Stimulated activated CD4-positive, alpha-beta T cell treated with anti-CD3 and anti-CD28 coated beads, Interleukin-12 subunit alpha, Interleukin-12 subunit beta, amount 100 ng/mL, for 24 hours (primary cell): ENCODE measurements at places on chromosomes 1 and 21.
A peak's percentile ranks its signal among the peaks of the same experiment; 100 is the strongest.

DNA sequence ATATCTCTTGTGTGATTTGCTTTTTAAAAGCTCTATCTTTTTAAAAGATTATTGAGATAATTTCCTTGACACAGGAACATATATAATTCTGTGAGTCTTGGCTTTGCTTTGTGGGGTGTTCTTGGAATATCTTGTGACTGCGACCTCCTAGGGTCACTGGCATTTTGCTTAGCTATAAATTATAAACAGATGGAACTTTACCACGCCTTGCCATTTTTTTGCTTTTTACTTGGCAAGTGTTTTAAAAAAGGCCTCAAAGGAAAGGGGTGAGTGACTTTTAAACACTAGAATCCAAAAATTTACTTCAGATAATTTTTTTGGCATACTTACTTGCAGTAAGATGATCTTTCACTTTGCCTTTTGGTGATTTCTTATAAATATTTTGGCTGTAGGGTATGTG is 43.6 kb downstream of the ALG6 start:
- DNase-seq: no peak

DNA sequence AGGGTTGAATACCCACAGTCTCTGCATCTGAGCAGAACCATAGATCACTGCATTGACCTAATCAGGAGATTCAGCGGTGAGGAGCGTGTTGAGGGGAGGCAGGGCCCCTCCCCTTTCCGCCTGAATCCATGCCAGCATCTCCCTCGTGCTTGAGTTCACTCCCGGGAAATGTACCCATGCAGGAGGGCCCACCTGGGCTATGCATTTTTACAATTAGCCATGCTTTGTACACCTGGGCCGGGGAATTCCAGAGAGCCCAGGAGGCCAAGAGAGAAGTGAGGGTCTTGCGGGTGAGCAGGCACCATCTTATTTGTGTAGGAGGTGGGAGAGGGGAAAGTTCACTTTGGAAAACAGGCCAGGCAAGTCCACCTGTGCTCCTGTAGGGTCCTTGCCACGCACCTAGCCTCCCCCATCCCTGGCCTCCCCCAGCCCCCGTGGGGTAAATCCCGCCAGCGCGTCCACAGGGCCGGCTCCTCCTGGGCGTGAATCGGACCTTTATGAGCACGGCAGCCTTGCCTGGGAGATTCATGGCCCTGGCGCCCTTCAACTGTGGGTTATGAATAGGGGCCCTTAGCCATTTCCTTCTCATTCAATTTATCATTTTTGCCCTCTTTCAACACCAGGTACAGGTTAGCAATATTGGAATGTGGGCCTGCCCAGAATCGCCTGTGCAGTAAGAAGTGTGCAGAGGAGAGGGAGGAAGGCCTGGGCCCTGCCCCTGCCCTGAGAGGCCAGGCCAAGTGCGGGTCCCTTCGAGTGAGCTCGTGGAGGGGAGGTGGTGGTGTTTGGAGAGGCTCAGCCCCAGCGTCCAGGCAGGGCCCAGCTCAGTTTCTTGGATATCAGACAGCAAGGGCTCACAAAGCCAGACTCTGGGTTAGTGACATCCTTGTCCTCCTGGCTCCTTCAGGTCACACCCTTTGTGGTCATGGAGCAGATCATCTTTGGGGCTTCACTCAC is 84.4 kb upstream of the ACTRT2 start:
- no peak for DNase-seq

- no peak for DNase-seq
These were observed 1.5 kb downstream of the APOBEC4 start for GRCh38 chr1:183651612-183652011.

DNA sequence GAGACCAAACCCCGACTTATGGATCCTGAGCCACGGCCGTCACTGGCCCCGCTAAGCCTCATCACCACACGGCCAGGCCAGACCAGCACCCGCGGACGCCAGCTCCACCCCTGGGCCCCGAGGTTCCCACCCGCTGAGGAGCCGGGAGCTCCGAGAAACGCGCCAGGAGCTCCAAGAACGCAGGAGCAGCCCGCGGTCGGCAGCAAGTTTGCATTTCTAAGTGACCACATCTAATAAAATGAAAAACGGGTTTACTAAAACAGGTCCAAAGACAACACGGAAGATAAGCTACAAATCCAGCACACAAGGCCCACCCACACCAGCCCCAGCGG is 8.1 kb upstream of the C1QTNF12 start:
- DNase-seq: no peak

GRCh38 chr1:200245473-200245872 is 164.4 kb downstream of the ZNF281 start:
- DNase-seq: no peak

- DNase-seq: no peak
These were observed 8.1 kb downstream of the KAZN start for GRCh38 chr1:14606632-14607031.

DNA sequence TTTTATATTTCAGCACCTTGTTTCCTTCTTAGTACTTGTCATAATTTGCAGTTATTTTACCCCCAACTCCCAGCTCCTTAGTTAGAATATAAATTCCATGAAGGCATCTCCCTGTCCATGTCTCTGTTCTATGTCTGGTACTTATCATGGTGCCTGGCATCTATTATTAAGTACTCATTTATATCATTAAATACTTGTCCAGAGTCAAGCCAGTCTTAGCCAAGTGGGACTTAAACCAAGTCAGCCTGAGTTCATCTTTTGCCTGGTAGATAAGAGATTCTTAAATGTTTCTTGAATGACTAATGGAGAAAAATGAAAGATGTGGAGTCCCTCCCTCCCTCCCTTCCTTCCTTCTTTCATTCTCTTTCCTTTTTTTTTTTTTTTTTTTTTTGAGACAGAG is 9.4 kb downstream of the SLC25A44 start:
- no peak for DNase-seq

GRCh38 chr1:3612123-3612522 is 815 bp upstream of the MEGF6 start:
- no peak for DNase-seq

- peak; percentile 38 for DNase-seq
These were observed 627 bp downstream of the CERS2 start for GRCh38 chr1:150973836-150974579.

- DNase-seq: no peak
These were observed 6.1 kb downstream of the TFF3 start for GRCh38 chr21:42308914-42309752.

DNA sequence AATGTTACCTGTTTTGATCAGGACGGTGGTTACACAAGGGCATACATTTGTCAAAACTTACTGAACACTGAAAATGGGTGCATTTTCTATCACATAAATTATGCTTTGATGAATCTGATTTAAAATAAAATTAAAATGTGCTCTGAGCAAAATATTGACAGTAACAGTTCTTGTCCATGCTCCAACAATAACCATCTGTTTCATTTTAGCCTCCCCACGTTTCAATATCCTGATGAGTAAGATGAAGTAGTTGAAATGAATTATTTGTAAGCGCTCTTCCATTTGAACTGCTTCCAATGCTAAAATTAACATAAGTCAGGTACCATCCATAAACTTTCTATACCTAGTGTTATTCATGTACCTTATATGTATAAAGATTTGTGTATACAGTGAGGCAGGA is 365.4 kb downstream of the LTN1 start:
- no peak for DNase-seq

GRCh38 chr1:46587069-46587468 is 17.0 kb downstream of the MKNK1 start:
- DNase-seq: no peak

DNA sequence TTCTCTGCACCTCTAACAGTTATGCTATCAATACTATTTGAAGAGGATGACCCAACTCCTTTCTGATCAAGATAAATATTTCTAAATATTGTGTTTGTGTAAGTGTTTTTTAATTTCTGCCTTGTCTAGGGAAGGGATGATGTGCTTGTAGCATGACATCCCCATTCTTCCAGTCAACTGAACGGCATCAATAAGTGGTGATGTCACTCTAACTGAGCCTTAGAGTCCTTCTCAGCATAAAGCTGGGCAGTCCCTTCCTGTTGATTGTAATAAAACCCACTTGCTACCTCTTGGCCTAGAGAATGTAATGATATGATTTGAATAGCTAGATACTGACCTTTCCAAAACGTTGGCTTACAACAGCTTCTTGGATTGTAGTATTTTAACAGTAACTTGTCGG is 52.5 kb upstream of the KCNJ6 start:
- DNase-seq: no peak

GRCh38 chr21:37855647-37856625 is 60.3 kb downstream of the KCNJ6 start:
- no peak for DNase-seq

DNA sequence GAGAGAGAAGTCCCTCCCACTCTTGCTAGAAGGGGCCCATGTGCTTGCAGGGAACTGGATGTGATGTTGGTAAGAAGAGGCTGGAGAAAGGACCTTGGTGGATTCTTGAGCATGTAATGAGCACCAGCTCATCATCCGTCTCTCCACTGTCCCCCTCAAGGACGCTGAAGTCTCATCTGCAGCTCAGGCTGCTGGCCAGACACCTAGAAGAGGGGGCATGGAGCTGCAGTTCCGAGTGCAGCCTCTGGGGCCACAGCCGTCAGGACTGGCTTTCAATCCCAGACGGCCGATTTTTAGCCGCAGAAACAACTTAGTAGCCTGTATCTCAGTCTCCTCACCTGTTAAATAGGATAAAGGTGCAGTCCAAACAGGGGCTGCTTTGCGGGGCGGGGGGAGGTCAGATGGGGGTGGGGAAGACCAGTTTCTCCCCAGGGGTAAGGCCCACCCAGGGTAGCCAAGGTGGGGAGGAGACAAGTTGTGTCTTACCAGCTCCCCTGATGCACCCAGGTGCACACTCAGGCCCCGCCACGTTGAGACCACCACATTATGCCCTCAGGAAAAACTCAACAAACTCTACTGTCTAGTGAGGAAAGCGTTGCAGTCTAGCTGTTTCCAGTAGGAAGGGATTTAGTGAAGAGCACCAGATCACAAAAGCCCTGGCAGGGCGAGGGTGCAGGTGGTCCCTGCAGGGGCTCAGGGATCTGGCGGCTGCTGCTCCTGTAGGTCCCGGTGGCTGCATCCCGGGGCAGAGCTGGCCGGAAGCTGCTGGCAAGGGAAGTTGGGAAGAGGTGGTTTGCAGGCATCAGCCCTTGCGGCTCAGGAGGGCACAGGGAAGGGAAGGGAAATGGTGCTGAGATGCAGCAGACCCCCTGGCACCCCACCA is 29.5 kb downstream of the LDLRAP1 start:
- DNase-seq: no peak

DNA sequence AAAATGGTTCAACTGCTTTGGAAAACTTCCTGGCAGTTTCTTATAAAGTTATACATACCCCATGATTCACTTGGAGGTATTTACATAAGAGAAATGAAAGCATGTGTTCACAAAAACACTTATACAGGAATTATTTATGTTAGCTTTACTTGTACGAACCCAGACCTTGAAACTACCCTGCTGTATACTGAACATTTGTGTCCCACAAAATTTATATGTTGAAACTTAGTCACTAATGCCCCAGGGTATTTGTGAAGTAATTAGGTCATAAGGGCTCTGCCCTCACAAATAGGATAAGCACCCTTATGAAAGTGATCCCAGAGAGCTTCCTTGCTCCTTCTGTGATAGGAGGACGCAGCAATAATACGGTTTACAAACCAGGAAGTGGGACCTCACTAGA is 42.7 kb upstream of the B3GALT2 start:
- DNase-seq: no peak

DNA sequence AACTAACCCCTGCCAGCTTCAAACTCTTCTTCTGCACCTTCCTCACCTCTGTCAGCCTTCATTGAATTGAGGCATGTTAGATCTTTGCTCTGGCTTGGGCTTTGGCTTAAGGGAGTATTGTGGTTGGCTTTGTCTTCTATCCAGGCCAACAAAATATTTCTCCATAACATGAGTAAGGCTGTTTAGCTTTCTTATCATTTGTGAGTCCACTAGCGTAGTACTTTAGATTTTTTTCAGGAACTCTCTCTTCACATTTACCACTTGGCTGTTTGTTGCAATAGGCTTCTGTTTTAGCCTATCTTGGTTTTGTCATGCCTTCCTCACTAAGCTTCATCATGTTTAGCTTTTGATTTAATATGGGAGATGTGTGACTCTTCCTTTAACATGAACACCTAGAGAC is 417.5 kb downstream of the NCAM2 start:
- DNase-seq: no peak

DNA sequence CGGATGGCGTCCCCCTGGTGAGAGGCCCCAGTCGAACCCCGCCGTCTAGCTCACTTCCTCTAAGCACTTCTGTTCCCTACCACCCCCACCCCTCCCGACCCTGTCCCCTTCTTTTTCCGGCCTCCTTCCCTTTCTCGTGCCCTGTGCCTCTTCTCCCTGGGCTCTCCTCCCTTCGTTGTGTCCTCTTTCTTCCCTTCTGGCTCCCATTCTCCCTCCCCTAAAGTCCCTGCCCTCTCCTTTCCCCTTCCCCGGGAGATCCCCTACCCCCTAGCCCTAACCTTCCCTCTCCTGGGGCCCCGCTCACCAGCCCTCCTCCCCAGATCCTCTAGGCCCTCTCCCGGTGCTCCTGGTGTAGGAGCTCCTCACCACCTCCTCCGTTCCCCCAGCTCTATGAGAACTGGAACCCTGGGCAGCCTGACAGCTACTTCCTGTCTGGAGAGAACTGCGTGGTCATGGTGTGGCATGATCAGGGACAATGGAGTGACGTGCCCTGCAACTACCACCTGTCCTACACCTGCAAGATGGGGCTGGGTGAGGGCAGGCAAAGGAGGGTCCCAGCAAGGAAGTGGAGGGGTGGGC is 15.9 kb downstream of the BCAN start:
- DNase-seq: no peak

GRCh38 chr1:109763646-109764415 is at the start of gene EPS8L3:
Gene EPS8L3 (minus strand): TSS chr1:109763923. CDS start chr1:109761749, 2,174 bp downstream.
- no peak for DNase-seq

DNA sequence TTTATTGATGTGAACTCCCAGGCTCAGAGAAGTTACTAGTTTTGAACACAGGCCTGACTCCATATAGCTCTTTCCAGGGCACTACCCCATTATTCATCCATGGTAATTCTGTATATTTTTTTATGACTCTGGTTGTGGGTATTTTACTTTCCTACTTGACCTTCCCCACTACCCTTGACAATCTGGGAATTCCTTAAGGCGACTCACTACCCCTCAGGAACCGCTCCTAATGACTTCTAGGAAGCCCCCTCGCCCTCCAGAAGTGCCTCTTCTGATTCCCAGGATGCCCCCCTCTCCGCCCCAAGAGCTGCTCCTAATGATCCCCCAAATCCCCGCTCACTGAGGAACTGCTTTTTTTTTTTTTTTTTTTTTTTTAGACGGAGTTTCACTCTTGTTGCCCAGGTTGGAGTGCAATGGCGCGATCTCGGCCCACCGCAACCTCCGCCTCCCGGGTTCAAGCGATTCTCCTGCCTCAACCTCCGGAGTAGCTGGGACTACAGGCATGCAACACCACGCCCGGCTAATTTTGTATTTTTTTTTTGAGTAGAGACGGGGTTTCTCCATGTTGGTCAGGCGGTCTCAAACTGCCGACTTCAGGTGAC is 972 bp upstream of the KDM4A start:
- DNase-seq: no peak
